ENCODE measurements at places on chromosomes 13 and 19.

GRCh38 chr13:76684336-76684735, 201.9 kb downstream of the KCTD12 start:
- DNase-seq = no peak

- no peak for DNase-seq
Observed at GRCh38 chr19:49249933-49250332, 75.1 kb downstream of the SLC6A16 start.

DNA sequence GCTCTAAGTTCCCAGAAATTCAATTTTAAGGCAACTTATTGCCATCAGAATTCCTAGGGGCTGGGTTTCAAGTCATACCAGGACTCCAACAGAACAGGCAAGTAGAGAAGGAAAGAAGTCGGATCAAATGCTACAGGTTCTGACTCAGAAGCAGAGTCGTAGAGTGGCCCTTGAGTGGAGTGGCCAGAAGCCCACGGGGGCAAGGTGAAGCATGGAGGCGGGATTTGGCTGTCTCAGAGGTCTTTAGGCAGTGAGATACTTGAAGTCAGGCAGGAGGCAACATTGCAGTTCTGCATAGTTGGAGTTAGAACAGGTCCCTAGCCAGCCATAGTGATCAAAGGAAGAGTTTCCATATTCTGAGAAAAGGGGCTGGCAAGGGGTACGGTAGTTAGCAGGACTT, 111.6 kb downstream of the NHLRC3 start:
- no peak for DNase-seq

GRCh38 chr19:51779181-51779580, 15.8 kb upstream of the FPR3 start:
- DNase-seq = no peak

DNA sequence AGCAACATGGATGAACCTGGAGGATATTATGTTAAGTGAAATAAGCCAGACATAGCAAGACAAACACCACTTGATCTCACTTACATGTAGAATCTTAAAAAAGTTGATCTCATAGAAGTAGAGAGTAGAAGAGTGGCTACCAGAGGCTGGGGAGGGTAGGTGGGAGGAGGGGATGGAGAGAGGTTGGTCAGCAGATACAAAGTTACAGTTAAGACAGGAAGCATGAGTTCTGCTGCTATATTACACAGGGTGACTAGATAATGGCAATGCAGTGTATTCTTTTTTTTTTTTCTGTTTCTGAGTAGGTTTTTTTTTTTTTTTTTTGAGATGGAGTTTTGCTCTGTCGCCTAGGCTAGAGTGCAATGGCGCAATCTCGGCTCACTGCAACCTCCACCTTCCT, 15.2 kb upstream of the THSD1 start:
- no peak for DNase-seq

- no peak for DNase-seq
Observed at GRCh38 chr19:29062475-29063435, 150.2 kb downstream of the UQCRFS1 start.

- no peak for DNase-seq
Observed at GRCh38 chr13:22497991-22498780, 682.6 kb upstream of the SGCG start.

DNA sequence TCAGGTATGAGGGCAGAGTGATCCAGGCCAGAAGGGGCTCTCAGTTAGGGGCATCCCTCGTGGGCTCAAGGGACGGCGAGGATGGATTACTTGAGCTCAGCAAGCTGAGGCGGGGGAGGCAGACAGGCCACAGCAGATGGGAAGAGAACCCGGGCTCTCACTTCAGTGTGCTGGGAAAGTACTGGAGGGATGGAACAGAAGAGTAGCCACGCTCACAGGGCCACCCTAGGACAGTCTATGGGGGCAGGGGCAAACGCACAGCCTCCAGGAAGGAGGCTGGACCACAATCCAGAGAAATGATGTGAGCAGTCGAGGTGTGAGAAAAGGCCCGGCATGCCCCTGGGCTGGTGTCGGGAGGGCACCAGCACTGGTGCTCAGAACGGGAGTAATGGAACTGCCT, 9.2 kb downstream of the GJA3 start:
- DNase-seq = no peak

- DNase-seq = no peak
Observed at GRCh38 chr19:38717051-38717450, 27.2 kb downstream of the CAPN12 start.

- no peak for DNase-seq
Observed at GRCh38 chr13:62038214-62038613, 622.6 kb upstream of the PCDH20 start.

All from activated CD4-positive, alpha-beta T cell treated with anti-CD3 and anti-CD28 coated beads, Interleukin-2, amount 50 U/mL, for 24 hours (primary cell).